Vagina (tissue), 2 donors: ENCODE measurements at places on chromosomes 5 and 9.

- DNase-seq: no peak
Observed at GRCh38 chr9:107274953-107275422, 8.1 kb upstream of the RAD23B start.

GRCh38 chr5:41373230-41373629 is 137.2 kb downstream of the PLCXD3 start:
- DNase-seq: no peak

DNA sequence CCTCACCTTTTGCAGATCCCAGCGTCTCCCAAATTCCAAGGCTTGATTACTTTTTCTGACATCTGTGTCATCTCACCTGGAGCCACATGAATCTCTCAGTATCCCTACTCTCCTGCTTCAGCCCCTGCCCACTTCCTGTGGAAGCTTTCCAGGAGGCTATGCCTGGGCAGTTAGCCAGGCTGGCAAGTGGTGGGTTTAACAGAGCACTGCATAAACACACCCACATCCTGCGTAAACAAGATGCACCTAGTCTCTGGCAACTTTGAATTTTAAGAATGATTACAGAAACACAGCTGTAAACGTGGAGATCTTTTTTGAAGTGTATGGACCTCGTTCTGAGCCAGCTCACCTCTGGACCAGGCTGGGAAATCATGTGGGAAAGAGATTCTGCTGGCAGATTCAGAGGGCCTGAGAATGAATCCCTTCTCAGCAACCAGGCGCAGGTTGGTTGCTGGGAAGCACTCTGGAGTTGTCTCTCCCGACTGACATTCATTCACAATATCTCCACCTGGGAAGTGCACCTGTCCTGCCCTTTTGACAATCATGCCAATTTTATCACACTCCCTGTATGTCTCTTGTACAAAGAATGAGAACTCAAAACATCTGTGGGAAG is 55.7 kb upstream of the FANCC start:
- DNase-seq: no peak

DNA sequence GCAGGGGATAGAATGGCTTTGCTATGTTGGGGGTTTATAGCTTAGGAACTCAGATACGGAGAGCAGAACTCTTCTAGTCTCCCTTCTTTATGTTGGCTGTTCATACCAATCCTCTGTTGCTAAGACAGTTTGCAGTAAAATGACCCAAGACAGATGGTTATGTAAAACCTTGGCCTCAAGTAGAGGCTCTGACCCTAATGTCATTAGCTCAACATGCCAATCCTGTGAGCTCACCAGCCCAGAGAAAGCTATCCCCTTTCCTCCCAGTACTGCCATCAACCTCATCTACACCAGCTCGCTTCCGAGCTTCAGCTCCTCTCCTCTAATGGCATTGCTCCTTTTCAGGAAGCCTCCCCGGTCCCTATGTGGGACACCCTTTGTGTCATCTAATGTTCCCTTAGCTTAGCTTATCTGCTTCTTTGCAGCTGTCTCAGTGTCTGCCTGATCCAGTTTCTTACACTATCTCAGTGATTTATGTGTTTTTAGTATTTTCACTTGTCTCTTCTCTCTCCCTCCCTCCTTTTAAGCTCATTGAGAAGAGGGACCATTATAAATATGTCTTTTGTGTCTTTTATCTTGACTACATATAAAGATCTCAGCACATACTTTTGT is 281.3 kb upstream of the CLINT1 start:
- no peak for DNase-seq

GRCh38 chr9:128892221-128892921 is 10.4 kb downstream of the LRRC8A start:
- peak; percentile 98 for DNase-seq

DNA sequence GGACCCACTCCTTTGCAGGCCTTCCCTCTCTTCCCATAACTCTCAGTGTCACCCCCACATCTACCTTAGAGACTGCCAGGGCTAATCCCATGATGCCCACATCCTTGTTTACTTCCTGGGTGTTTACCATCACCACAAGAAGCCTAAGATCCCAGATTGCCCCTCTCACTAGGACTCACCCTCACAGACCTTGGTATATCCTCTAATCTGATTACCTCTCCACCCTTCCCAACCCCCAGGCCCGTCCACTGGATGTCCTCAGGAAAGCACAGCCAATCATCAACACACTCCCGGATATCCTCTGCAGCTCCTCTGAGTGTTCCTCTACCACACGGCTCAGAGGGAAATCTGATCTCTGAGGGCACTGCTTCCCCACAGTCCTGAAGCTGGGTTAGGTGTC is 91.0 kb downstream of the FOXD1 start:
- DNase-seq: no peak

GRCh38 chr5:38445374-38446028 is 110.9 kb downstream of the LIFR start:
- no peak for DNase-seq

GRCh38 chr9:79195879-79196278 is 375.9 kb upstream of the TLE4 start:
- no peak for DNase-seq

GRCh38 chr9:17824616-17825264 is 245.9 kb downstream of the SH3GL2 start:
- DNase-seq: no peak

DNA sequence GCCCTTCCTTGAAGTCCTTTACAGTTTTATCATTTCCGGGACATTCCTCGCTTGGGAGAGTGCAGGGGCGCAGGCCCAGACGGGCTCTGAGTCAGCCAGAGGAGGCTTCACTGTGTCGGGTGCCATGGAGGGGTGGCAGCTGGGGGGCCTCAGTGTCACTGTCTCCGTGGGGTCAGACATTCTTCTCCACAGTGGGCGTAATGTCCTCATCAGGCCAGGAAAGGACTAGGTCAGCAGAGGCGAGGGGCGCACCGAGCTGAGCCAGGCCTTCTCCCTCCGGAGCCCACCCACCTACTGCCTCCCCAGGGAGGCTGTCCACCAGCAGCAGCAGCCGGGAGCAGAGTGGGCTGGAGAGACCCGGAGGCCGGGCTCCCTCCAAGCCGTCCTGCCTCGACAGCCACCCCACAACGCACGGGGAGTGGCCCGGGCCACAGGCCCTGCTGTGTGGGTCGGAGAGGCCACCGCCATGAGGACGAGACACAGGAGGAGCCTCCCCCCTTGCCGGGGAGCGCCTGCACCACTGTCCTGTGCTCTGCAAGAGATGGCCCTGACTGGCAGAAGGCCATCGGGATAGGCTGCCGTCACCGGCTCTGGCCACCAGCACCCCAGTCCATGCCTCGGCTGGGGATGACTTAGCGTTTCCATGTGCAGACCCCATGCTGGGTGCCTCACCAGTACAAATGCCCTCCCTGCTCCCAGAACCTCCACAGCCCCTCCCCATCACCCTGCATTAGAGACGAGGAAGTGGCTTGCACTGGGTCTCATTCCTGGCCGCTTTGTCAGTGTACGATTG is 26.5 kb downstream of the SARDH start:
- DNase-seq: no peak

- no peak for DNase-seq
Observed at GRCh38 chr5:43603344-43604217, 601 bp downstream of the NNT start.

DNA sequence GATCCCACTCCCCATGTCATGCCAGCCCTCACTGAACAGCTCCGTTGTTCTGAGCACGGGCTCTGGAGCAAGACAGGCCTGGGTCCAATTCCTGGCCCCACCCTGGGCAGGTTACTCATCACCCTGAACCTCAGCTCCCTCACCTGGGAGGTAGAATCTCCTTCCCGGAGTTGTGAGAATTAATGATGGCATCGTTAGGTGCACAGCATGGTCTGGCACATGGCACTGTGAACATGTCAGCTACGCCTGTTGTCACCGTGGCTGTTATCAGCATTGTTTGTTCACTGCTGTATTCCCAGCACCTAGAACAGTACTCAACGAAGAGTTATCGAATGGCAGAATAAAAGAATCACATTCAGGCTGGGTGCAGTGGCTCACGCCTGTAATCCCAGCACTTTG is 43.0 kb downstream of the LRSAM1 start:
- no peak for DNase-seq

- DNase-seq: no peak
Observed at GRCh38 chr5:651296-652022, 39.3 kb downstream of the CEP72 start.

DNA sequence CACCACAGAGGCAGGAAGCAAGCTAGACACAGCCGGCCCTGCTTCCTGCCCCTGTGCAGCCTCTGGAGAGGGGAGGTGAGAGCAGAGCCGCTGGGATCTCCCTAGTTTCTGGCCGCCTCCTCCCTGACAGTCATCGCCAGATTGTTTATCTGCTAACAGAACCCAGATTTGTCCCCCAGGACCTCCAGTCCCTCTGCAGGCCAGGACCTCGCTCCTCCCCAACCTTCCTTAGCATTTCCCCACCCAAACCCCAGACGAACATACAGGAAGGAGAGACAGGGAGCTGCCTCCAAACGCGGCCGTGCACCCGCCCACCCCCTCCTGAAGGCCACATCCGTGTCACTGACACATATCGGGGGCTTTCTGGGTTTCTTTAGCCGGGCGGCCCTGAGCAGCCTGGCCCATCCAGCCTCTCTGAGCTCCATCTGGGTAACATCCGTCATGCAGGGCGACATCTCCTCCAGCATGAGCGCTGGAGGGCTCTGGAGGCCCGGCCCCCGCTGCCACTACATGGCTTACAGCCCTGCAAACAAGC is 47.5 kb downstream of the DBH start:
- no peak for DNase-seq

DNA sequence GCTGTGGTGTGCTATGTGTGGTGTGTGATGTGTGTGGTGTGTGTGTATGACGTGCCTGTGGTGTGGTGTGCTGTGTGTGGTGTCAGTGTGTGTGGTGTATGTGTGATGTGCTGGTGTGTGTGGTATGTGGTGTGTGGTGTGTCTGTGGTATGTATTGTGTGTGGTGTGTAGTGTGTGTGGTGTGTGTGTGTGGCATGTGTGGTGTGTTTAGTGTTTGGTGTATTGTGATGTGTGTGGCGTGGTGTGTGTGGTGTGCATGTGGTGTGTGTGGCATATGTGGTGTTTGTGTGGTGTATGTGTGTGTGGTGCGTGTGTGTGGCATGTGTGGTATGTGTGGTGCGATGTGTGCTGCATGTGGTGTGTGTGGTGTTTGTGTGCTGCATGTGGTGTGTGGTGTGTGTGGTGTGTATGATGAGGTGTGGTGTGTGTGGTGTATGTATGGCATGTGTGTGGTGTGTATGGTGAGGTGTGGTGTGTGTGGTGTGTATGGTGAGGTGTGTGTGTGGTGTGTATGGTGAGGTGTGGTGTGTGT is 18.3 kb upstream of the RNU6ATAC start:
- DNase-seq: peak; percentile 100

GRCh38 chr5:129120158-129120581 is 25.6 kb downstream of the ISOC1 start:
- no peak for DNase-seq

DNA sequence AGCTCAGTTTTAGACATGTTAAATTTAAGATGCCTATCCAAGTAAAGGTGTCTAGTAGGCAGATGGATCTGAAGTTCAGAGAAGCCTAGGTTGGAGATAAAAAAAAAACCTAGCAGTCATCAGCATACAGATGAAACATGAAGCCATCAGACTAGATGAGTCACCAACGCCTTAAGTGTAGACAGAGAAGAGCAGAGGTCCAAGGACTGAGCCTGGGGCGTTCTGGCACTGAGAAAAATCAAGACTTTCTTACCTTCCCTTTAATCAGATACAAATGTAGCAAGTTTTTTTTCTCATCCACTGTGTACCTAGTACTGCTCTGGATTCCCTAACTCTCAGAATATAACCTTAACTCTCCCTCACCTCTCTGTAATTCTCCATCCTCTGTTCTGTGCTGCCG is 97.3 kb downstream of the SIL1 start:
- no peak for DNase-seq

GRCh38 chr5:54927097-54927746 is 58.2 kb downstream of the ESM1 start:
- no peak for DNase-seq

DNA sequence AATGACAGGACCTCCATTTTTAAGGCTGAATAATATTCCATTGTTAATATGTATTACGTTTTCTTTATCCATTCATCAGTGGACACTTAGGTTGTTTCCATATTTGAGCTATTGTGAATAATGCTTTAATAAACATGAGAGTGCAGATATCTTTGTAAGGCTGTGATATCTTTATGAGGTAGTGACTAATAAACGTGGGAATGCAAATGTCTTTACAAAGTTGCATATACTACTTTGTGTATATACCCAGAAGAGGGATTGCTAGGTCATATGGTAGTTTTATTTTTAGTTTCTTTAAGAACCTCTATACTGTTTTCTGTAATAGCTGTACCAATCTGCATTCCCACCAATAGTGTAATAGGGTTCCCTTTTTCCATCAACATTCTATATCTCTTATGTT is 148.7 kb downstream of the FOCAD start:
- DNase-seq: no peak

DNA sequence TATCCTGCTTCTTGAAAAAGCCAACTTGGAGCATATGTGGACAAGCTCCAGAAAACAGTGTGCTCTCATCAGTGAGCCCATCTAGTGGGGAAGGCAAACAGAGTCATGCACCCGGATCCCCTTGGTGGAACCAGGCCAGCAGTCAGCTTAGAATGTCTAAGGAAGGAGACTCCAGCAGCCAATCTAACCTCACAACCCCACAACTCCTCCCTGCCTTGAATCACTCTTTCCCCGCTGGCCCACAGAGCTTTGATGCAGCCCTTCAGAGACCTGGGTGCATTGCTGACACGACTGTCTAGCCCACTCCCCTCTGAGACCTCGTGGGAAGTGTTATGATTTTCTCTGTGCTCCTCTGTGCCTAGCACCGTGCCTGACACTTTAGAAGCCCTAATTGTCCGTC is 623.7 kb downstream of the BNC2 start:
- no peak for DNase-seq

DNA sequence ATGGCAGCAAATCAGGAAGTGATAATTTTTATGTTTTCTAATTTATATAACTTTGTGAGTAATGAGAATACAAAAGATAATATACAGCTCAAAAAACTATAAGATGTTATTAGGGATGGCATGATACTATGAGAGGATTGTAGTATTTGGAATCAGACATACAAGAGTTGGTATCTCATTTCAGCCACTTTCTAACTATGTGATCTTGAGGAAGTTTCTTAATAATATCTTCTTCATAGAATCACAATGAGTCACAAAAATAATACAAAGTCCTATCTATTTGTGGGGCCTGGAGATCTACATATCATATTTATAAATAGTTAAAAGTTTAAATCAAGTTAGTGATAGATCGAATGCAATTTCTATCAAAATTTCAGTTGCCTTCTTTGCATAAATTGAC is 23.7 kb upstream of the TMED7 start:
- no peak for DNase-seq

GRCh38 chr5:61200582-61201155 is 38.4 kb upstream of the SMIM15 start:
- DNase-seq: no peak

- DNase-seq: no peak
Observed at GRCh38 chr5:65482296-65482735, 596 bp upstream of the ADAMTS6 start.

GRCh38 chr9:32957358-32957757 is 44.1 kb downstream of the APTX start:
- no peak for DNase-seq

DNA sequence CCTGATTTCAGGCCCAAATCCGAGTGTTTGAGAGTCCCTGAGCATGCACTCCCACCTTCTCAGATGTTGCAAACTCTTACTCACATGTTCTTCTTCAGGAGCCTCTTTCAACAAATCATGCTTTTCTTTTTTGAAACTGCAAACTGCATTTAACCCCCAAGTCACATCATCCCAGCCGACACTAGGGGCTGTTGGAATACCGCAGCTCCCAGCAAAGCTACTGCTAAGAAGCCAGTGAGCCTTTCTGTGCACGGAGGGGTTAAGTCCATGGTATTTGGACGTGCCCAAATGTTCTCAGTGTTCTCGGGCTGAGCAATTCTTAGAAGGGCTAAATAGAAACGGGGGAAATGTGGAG is 282.9 kb downstream of the NFIB start:
- DNase-seq: no peak
